T-helper 17 cell (primary cell): ENCODE measurements at places on chromosomes 11 and 22. TPM values are rescaled to one million over a fixed set of nuclear protein-coding genes. Genes with fewer than 3 reads are reported as not detected.

Gene C22orf42
- not detected for total RNA-seq

Gene UBQLN3
- total RNA-seq = not detected

Gene PDE3B
- total RNA-seq = 68.9 TPM

Gene CARD18
- not detected for total RNA-seq

Gene SLC25A45
- total RNA-seq = 57.7 TPM

Gene PACSIN3
- total RNA-seq = 1.4 TPM

Gene TEX54
- not detected for total RNA-seq

Gene HEPN1
- total RNA-seq = not detected

Gene CLDN5
- total RNA-seq = 0.87 TPM

Gene KCNQ1OT1
- 0.23 TPM for total RNA-seq

Gene PDE2A
- total RNA-seq = 2.7 TPM

Gene GNAZ
- 44.1 TPM for total RNA-seq
